ENCODE measurements at places on chromosomes 2 and 18.

GRCh38 chr2:134681201-134681600, 37.6 kb downstream of the TMEM163 start:
- no peak for DNase-seq

DNA sequence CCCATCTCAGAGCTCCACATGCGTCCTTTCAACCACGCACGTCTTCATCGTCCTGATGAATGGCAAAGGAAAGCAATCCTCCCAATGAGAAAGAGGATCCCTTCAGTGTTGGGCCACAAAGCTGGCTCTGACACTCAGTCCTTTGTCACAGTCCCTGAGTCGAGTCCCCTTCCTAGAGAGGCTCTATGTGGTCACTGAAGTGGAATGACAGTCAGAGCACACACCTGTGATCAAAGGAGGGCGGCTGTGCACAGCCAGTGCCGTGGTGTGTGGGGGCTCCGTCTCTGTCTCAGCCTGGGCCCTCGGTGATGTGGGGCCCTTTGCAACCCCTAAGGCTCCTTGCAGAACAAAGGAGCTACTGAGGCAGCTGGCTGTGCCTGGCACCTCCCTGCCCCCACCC, 157.3 kb upstream of the APCDD1 start:
- no peak for DNase-seq

DNA sequence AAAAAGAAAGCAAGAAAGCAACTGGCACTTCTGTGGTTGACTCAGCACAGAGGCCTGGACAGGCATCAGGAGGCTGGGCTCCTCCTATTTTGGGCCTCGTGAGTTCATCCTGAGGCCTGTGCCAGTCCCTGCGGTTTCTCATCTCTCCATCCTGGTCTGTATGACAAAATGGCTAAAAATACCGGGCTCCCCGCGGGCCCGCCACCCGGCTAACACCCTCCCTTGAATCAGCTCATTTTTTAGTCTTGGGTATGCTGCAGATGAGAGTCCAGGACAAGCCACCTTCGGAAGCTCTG, 62.3 kb upstream of the YWHAQ start:
- DNase-seq: no peak

DNA sequence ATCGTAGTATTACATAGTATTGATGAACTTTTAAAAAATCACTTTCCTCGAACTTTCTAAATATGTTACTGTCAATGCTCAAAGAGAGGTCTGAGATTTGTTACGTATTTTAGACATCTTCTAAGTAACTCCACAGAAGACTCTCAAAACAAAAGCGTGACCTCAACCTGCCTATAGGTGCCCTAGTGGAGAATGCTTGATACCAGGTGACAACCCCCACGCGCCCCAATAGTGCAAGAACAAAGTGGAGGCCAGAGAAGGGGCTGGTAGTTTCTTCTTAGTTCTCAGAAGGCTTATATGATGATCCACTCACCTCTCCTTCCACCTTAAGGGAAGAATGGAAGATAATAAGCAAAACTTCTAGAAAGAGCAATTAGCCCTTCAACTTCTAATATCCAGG, 102.6 kb downstream of the ANKRD44 start:
- no peak for DNase-seq

GRCh38 chr2:140422759-140423158, 1642.6 kb upstream of the NXPH2 start:
- DNase-seq: no peak

- no peak for DNase-seq
These were observed 679 bp downstream of the PTMA start for GRCh38 chr2:231708773-231709635.

DNA sequence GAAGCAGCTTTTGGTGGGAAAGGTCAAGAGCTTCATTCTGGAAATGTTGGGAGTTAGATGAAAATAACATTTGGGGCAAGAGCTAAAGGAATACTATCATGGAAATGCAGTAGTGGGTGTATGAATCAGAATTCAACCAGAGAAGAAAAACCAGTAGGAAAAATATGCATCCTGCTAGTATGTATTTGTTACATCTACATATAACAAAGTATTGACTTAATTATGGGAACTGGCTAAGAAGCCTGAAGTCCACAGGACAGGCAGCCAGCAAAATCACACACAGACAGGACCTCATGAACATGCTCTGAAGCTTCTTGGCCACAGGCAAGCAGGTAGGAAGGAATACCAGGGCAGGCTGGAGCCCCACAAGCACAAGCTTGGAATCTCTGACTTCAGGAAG, 185.8 kb downstream of the FBXO15 start:
- DNase-seq: no peak

DNA sequence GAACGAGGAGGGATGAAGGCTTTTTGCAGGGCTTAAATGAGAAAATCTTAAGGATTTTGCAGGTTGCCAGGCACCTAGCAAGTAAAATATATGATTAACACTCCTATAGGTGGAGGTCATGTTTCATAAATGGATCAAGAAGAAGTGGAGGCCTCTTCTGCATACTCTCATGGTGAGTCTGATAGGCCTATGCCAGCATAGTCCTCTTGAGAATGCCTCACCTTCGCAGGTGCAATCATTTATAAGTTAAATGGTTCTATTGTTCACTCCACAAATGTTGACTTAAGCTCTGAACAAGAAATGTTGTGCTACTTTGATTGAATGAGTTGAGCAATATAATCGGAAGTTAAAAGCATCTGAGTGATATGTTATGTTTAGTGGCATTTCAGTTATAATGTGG, 12.1 kb downstream of the LRRTM1 start:
- no peak for DNase-seq

GRCh38 chr2:234981197-234982095, 29.6 kb downstream of the SH3BP4 start:
- no peak for DNase-seq

GRCh38 chr2:45483997-45484396, 127.1 kb downstream of the SRBD1 start:
- DNase-seq: no peak

- no peak for DNase-seq
These were observed 3.5 kb downstream of the WNT6 start for GRCh38 chr2:218863021-218863520.

DNA sequence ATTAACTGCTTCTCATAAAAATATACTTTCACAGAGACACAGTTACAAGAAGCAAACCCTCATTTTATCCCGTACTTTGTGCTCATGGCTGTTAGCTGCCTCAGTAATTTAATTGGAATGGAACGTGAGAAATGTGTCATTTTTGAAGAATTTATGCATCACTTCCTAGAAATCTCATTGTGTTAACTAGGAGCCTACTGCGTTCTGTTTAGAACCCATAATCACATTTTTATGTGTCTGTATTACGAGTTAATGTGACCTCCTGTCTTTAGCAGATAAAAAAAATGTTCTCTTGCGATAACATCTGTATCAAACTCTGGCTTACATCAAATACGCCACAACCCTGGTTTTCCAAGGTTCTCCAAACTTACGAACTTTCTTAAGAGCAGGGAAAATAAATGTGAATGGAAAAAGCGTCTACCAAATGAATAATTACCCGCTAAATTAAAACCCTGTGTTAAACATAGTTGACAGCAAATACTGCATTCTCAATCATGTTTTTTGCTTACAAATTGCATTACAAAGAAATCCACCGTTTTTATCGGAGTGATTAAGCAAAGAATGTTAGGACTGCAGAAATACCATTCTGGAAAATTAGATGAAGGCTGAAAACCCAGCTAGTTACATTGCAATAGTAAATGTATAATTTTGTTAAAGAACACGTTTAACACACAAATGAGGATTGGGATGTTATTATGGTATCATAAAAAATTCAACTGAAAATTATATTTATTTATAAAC, 12.1 kb upstream of the GBX2 start:
- no peak for DNase-seq

DNA sequence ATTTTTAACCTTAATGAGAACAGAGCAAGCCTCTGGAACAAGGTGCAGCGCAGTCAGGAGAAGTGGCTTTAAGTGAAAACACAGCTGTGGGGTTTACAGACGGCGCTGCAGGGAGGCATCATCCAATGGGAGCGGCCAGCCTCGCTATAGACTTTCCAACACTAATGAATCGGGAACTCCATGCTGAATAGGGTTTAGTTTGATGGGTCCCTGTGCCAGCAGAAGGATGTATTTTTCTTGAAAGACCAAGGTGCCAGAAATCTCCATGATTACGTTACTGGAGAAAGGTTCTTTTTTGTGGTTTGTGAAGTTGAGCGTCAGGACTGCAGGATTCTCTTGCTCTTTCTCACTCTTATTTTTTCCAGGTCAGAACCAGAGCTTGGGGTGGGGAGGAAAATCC, 87.9 kb upstream of the ALPP start:
- DNase-seq: no peak

- DNase-seq: no peak
These were observed 51.3 kb downstream of the ACSL3 start for GRCh38 chr2:222912117-222912516.

- no peak for DNase-seq
These were observed 36.7 kb downstream of the ST6GAL2 start for GRCh38 chr2:106849253-106849652.

GRCh38 chr2:236974148-236974547, 111.5 kb upstream of the COPS8 start:
- no peak for DNase-seq

DNA sequence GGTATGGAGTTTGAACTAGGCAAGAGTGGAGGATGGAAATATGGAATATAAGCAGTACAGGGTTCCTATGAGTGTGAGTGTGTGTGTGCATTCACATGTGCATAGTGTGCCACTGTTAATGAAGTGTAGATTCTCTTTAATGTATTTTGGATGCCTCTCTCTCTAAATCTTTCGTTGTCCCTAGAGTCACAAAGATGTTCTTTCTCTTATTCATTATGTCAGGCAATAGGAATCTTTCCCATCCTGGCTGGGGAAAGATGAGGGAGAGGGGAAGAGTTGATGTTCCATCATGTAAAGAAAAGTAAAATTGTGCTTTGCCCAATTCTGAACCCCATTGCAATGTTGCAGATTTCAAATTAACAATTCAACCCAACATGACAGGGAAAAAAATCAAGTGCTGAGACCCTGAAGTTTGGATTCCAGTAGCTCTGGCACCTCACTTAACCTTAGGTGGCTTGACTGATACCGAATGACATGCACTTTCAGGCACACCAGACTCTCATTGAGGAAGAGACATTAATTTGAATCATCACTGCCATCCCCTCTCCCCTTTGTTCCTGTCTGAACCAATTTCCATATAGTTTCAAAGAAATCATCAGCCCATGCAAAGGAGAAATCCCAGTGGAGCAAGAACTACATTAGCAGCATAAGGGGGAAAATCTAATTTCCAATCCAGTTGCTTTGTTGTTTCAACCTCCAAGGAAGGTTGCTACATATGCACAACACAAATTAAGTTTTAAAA, 28.0 kb downstream of the KLF7 start:
- DNase-seq: no peak

GRCh38 chr18:35326695-35327387, 17.4 kb downstream of the ZNF24 start:
- DNase-seq: no peak

DNA sequence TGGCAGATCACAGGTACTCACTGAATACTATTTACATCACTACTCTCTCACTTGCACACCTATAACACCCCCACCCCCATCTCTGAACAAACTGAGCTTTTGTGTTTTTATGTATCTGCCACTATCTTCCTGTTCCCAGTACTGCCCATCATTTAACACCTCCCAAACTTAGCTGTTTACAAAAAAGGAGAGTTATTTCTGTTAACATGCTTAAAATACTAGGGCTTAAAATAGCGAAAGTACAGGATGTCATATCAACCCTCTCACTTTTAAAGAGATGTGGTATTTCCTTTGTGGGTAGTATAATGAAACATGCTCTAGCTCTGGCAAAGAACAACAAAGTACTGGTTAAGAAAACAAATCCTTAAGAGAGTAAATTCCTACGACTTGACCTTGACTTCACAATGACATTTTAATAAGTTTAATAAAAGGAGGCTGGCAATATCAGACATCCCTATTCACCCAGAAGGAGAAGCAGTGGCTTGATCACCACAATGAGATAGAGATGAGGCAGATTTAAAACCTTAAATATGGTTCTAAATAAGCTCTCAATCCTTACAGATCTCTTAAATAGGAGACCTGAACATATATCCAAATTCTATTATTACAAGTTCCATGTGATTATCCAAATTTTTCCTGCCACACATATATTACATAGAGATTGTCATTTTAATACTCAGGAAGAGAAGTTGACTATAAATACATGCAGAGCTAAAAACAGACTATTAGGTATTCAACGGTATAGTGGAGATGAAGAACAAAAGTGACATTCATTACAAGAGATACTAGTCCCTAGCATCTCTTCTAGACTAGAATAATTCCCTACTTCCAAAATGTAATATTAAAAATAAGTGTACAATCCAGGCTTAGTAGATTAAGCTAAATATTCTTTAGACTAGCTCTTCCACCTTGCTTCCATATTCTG, 36.9 kb downstream of the TRAK2 start:
- DNase-seq: no peak

DNA sequence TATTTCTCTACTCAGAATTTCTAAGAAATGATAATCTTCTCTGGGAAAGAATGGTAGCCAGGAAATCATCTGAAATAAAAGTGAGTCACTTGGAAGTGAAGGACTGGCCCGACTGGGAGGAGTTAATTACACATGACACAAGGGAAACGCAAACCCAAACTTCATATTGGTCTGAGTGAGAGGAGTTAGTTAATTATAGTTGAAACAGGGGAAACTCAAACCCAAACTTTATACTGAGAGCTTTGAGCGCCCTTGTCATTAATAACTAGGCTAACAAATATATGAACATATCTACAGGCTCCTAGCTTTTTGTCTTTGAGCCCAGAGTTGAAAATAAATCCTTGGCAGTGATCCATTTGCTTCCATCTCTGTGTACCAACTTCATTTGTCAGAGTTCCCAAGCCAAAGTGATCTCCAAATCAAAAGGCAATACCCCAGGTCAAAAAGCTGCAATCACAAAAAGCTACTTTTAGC, 187.8 kb upstream of the COL3A1 start:
- no peak for DNase-seq

GRCh38 chr18:21672521-21673267, 31.9 kb downstream of the ABHD3 start:
- DNase-seq: peak; percentile 12

DNA sequence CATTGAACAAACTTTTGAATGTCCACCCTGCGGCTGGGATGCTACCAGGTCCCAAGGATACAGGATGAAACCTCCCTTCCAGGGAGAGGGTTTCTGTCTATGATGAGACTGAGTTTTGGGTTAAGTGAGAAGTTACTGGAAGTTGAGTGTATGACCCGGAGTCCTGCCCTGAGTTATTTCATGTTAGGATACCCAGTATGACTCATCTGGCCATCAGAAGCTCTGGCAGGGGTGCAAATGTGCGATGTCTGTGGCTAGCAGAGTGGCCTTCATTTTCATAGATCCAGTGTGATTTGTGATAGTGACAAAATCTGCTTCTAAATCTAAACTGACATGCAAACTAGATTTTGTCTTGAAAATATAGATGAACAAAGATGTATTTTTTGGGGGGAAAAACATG, 55.3 kb downstream of the KCTD1 start:
- DNase-seq: no peak

GRCh38 chr2:200177971-200178911, 128.3 kb upstream of the SPATS2L start:
- peak; percentile 97 for DNase-seq

DNA sequence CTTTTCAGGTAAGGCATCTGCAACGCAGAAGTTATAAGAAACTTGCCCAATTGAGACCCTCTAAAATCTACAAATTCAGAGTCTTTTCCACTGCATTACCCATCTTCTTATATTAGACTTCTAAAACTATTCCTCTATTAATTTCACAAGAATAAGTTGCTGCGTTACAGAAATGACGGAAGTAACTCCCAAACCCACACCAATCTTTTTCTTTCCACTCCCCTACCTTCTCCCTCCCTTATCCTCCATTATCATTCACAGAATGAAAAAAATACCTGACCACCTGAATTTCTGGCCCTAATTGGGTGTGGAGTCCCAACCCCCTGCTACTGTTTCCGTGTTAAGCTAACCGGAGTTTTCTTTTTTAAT, 689 bp downstream of the RPRD1A start:
- DNase-seq: no peak

All from NCI-H1694 (cell line).